ENCODE measurements at places on chromosomes 11 and 22.

DNA sequence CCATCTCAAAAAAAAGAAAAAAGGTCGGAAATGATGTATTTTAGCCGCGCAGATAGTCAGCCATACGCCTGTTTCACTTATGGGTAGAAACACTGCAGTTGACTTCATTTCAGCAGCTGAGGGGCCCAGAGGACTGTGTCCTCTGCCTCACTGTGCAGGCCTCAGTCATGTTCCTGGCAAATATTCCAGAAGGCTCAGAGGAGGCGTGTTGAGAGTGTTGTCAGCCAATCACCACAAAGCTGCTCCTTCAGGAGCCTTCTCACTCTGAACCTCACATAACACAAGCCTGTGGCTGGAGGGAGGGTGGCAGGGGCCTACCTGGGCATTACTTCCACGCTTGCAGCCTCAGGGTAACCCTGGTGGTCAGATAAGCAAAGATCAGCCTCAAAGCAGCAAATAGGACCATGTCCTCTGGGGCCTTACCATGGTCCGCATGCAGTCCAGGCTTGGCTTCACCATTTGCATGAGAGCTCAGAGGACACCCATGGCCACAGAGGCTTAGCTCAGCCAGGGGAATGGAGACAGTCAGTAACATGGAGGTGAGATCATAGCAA is 17.3 kb upstream of the TREH start:
- no peak for DNase-seq

DNA sequence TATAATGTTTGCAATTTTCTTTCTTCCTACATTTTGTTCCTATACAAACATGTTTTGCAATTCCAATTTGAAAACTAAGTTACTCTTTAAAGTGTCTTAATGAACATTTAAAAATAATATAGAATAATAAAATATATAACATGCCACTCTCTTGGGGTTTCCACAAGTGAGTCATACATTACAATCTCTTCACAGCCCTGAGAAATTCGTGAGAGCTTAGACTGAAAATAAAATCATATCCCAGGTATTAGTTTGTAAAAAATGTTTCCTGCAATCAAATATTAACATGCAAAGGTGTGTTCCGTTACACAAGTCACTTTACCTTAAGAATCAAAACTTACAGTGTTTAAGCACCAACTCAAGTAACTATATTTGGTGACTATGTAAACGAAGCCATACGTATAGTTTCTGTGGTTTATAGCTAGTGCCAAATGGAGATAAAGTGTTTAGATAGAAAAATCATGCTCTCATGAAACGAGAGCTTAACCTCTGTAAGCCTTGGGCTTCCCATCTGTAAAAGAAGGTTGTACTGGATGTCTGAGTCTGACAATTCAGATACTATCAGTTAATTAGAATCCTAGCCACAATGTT is 253.6 kb upstream of the ANO3 start:
- DNase-seq: no peak

DNA sequence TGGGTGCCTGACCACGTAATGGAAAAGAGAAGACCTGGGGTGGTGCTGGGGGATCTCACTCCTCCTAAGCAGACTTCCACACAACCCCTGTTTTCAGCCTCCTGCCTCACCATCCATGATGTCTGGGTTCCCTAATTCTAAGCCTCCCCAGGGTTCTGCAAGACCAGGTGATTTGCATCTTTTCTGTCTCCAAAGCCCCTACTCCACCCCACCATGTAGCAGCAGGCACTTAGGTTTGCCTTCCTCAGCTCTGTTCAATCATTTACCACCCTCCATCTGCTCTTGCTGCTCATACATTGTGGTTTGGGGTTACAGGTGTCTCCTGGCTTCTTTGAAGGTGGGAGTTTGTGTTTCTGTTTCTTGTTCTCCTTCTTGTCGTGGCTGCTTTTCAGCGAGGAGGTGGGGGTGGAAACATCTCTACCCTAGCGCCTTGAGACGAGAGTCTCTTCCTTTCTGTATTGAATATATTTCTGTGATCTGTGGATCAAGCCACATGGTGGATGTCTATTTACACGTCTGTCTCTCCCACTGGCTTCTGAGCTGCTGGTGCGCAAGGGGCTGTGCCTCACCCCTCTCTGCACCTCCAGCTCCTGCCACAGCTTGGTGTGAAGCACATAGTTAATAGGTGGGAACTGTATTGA is 6.6 kb upstream of the SSTR3 start:
- DNase-seq: no peak

DNA sequence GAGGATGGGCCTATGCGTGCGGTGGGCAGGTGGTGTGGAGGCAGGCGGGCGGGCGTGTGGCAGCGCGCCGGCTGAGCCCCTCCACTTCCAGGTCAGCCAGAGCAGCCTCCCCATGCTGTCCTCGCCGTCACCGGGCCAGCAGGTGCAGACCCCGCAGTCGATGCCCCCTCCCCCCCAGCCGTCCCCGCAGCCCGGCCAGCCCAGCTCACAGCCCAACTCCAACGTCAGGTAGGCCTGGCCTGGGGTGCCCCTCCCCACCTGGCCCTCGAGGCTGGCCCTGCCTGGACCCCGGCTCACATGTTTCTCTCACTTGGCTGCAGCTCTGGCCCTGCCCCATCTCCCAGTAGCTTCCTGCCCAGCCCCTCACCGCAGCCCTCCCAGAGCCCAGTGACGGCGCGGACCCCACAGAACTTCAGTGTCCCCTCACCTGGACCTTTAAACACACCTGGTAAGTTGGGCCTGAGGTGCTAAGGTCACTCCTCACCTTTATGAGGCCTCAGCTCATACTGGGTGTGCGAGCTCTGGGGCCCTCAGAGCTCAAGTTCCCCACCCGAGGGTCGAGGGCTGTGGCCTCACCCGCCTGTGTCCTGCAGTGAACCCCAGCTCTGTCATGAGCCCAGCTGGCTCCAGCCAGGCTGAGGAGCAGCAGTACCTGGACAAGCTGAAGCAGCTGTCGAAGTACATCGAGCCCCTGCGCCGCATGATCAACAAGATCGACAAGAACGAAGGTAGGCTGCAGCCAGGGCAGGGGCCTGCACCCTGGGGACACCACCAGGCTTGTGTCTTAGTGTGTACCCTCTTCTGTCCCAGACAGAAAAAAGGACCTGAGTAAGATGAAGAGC is 75.3 kb downstream of the MED15 start:
- DNase-seq: no peak

GRCh38 chr11:66843776-66844495 is 695 bp downstream of the RCE1 start:
- no peak for DNase-seq

DNA sequence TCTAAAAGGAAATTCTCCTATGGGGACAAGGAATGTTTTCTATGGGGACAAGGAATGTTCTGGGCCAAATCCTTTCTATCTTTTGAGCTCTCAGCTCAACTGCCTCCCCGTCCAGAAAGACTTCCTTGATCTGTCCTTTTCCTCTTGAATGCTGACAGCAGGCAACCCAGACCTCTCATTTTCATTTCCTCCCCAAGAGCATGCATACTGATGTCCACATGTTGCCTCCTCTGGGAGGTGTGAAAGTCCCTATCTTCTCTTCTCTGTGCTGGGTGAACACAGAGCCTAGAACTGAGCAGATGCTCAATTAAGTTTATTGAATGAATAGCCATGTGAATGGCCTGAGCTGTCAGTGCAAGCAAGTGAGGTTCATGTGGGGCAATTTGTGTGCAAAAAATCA is 331.9 kb upstream of the NARS2 start:
- DNase-seq: no peak

GRCh38 chr11:3022300-3022967 is 30.3 kb upstream of the NAP1L4 start:
- peak; percentile 38 for DNase-seq

- DNase-seq: no peak
Observed at GRCh38 chr11:122105044-122105758, 10.8 kb downstream of the BLID start.

Measured in fibroblast of skin of left biceps (primary cell).